ENCODE measurements at places on chromosomes 1 and 21.

DNA sequence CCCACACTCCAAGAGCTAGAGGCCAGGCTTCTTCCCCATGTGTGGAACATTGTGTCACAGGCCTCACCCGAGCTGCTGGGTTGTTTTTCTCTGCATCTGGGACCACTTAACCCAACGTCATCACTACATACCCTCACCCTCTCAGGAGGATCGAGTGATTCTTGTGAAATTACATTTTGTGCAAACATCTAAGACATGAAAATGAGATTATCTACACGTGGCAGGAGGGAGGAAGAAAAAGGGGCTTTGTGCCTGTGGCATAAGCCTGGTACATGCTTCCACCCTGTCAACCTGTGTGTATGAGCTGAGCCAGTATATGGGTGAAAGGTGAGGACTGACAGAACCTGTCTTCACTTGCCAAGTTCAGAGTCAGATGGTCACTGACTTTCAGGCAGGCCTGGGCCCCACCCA is 1.6 kb downstream of the CPT2 start:
- ATAC-seq = no peak

GRCh38 chr1:81990241-81990640 is 189.5 kb downstream of the ADGRL2 start:
- no peak for ATAC-seq

GRCh38 chr1:110114784-110115183 is 2.5 kb downstream of the UBL4B start:
- no peak for ATAC-seq

DNA sequence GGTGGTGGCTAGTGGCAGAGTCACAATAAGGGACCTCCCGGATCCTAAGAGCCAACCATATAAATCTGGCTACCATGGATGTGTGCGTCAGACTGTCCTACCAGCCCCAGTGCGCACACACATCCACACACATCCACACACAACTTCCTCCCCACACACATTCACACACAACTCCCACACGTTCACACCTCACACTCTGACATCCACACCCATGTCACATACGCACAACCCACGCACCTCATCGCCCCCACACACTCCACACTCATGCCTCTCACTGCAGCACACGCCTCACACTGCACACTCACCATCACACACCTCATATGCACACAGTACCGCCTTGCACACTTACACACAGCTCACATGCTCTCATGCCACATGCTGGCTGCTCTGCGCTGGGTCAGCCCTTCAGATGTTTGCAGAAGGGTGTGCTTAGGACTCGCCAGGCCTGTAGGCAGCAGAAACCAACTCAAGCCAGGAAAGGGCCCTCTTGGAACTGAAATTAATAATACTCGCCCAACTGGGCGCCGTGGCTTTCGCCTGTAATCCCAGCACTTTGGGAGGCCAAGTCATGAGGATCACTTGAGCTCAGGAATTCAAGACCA is 3.0 kb downstream of the LDLRAD2 start:
- ATAC-seq = no peak

DNA sequence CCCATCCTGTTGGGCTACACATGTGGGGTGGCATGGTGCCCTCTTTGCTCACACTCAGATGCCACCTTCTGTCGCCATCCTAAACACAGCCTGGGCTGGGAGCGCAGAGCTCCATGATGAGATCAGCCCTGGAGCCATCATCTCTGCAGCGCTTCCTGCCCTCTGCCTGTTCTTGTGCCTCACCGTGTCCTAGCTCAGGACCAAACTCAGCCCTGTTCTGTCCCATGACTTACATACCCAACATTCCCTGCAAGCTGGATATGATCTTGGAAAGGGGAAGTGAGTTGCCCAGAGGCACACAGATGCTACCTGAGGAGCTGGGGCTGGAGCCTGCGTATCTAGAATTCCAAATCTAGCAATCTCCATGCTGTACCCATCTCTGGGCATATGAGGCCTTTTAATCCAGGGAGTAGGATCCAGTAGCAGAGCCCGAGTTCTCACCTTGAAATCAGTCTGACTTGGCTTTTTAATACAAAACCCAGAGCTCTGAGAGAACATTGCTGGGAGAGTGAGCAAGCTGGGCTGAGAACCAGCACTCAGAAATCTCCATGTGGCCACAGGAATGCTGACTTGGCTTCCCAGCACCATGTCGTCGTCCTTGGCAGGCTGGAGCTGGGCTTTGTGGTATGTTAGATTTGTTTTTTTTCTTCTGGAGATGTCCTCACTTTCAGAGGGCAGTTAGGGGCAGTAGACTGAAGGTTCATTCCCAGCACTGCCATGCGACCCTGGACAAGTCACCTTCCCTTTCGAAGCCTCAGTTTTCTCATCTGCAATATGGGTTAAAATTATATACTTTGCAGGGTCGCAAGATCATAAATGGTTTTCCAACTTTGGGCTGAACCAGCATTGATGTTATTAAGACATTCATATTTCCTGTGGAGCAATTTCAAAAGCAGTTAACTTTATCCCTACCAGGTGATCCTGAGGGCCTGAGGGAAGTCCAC is 2.6 kb downstream of the ALPL start:
- ATAC-seq = no peak

GRCh38 chr1:89169166-89169565 is 6.6 kb downstream of the GBP7 start:
- no peak for ATAC-seq

Data from activated CD4-positive, CD25-positive, alpha-beta regulatory T cell treated with anti-CD3 and anti-CD28 coated beads, Interleukin-2, amount 50 U/mL, for 24 hours (primary cell).